ENCODE measurements at places on chromosomes 7 and 10.

- DNase-seq, result no peak
Observed at GRCh38 chr10:24027107-24027506, 181.8 kb upstream of the KIAA1217 start.

DNA sequence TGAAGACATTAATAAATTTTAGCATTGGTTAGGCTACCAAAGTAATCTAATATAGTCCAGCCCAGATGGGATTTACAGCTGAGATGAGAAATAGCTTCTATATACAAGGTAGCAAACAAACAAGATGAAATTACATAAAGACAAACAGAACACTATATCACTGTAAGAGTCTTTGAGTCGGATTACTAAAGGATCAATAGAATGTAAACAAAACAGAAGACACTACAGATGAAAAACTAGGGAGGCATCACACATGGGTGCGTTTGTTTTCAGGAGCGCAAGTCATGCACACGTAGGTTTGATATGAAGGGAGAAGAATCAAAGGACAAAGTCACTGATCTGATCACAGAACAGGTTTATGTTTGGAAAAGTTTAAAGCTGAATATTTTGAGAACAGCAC lies 26.5 kb downstream of the MPP7 start:
- no peak for DNase-seq

DNA sequence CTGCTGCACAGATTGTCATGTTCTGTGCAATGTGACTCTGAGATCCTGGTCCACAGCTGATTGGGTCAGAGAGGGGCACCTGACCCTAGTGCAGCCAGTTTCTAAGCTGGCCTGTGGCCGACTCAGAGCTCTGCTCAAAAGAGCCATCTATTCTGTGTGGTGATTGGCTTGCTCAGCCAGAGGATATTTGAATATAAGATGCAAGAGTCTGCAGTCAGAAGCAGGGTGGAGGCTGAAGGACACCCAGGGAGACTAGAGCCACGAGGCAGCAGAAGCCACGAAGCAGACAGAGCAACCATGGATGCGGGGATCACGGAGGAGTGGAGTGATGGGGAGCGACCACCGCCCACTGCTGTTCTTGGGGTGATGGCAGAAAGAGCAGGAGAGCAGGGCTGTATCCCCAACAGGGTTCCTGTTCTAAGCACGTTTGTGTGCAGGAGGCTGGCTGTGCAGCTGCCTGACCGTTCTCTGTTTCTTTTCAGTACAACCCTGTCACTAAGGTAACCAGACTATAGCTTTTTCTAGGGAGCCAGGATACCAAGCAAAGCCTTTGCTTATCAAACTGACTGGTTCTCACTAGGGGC lies 19.5 kb upstream of the RHEB start:
- no peak for DNase-seq

- no peak for DNase-seq
Observed at GRCh38 chr10:80414142-80414895, 6.0 kb downstream of the PRXL2A start.

GRCh38 chr7:102931757-102932156 lies 19.0 kb downstream of the LRRC17 start:
- DNase-seq, result no peak

DNA sequence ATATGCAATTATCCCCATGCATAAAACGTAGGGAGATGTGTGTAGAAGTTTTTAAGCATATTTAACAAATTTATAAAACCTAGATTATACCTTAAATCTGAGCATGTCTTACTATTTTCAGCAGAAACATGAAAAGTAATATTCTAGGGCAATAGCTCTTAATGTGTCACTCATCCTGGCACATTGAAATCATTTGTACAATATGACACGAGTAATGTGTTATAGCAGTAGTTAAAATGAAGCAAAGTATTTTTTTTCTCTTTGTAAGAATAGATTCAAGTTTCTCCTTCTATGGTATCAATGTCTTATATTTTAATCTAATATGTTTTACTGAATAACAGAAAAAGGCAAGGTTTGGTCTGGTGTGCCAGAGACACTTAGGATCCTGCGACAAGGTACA lies 274.9 kb upstream of the PLXDC2 start:
- DNase-seq, result no peak

DNA sequence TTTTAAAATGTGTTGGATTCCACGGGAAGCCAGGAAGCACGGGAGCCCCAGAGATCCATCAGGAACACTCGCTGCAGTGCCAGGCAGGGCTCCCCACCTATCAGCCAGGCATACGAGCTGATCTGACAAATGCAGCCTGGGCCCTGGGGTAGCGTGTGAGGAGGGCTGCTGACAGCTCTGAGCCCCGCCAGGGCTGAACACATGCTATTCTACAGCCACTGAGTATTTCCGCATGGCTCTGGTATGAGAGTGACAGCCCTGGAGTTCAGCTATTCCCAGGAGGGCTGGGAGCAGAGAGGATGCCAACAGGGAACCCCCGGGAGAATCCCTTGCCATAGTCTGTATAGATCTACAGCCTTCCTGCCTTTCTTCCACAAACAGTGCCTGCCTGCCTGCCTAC lies 237.3 kb upstream of the ZMIZ1 start:
- no peak for DNase-seq

GRCh38 chr7:95605275-95605674 lies 9.0 kb upstream of the PDK4 start:
- DNase-seq, result no peak

- DNase-seq, result peak; percentile 58
Observed at GRCh38 chr7:22647451-22648257, 79.3 kb upstream of the IL6 start.

All from fibroblast of skin of left quadriceps (primary cell).